CD8-positive, alpha-beta T cell (primary cell): ENCODE measurements at places on chromosomes 4 and X. TPM values are rescaled to one million over a fixed set of nuclear protein-coding genes. Genes with fewer than 3 reads are reported as not detected.
A peak's percentile ranks its signal among the peaks of the same experiment; 100 is the strongest.

Gene ATP6AP2
- total RNA-seq = 62.0 TPM

Gene KCNE5
- total RNA-seq = not detected

Gene INTU
- 0.22 TPM for total RNA-seq

Gene GAB1
- total RNA-seq = 0.98 TPM

Gene NHSL2
- total RNA-seq = 0.60 TPM

- DNase-seq = no peak
Measured at GRCh38 chrX:138128027-138128671, 562.2 kb downstream of the ZIC3 start.

- DNase-seq = peak; percentile 64
Measured at GRCh38 chrX:1466971-1467561, 14.4 kb upstream of the ASMTL start.

GRCh38 chrX:74422576-74423288 is 1.4 kb downstream of the SLC16A2 start:
- DNase-seq = no peak

- no peak for DNase-seq
Measured at GRCh38 chrX:16002185-16002584, 121.2 kb upstream of the GRPR start.

DNA sequence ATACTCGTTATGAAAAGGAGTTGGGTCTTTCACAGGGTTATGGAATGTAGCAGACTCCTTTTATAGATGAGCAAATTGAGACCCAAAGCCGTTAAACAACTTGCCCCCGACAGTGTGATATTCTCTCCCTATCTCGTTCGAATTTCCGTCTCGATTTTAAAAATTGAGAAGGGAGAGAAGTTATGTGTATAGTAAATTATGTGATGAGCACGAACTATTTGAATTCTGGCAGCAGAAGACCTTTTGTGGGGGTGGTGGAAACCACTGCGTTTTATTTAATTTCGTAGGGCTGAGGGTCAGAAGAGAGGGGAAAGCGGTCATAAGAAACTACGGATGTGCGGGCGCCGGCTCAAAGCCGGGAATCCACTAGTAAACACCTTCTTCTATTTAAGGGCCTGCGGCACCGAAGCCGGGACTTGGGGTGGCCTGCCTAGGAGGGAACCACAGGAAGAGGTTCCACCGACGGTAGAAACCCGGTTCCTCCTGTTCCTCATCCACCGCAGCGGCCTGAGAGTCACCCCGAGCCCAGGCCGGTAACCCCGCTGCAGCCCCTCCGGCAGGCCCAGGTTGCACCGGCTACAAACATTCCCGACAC is 1.5 kb upstream of the DDX3X start:
- DNase-seq = peak; percentile 25

DNA sequence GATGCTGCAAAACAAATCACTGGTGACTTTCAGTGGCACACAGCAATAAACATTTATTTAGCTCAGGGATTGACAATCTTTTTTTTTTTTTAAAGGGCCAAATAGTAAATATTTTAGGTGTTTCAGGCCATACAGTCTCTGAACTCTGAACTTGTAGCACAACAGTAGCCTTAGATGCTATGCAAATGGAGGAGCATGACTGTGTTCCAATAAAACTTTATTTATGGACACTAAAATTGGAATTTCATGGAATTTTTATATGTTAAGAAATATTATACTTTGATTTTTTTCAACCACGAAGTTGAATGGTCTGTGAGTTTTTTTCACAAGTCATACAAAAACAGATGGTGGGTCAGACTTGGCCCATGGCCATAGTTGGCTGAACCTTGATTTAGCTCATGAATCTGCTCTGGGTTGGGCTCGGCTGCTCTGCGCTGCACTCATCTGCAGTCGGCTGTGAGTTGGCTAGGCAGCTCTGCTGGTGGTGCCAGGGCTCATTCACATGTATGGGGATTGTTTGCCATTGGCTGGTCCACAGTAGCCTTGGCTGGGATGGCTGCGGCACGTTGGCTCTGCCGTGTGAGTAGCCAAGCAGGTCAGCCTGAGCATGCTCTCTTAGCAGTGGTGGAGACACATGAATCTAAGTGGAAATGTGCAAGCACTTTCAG is 231.7 kb upstream of the PGRMC2 start:
- DNase-seq = no peak

- DNase-seq = no peak
Measured at GRCh38 chr4:171239196-171239595, 574.0 kb upstream of the GALNTL6 start.

GRCh38 chrX:68234171-68234910 is 199.0 kb downstream of the OPHN1 start:
- DNase-seq = no peak

GRCh38 chrX:153873282-153874084 is 12.5 kb downstream of the L1CAM start:
- DNase-seq = no peak
